ENCODE measurements at places on chromosomes 1 and 21. TPM values are rescaled to one million over a fixed set of nuclear protein-coding genes. Genes with fewer than 3 reads are reported as not detected.
A peak's percentile ranks its signal among the peaks of the same experiment; 100 is the strongest.

The TNFAIP8L2 gene
- 1.6 TPM for polyA plus RNA-seq

DNA sequence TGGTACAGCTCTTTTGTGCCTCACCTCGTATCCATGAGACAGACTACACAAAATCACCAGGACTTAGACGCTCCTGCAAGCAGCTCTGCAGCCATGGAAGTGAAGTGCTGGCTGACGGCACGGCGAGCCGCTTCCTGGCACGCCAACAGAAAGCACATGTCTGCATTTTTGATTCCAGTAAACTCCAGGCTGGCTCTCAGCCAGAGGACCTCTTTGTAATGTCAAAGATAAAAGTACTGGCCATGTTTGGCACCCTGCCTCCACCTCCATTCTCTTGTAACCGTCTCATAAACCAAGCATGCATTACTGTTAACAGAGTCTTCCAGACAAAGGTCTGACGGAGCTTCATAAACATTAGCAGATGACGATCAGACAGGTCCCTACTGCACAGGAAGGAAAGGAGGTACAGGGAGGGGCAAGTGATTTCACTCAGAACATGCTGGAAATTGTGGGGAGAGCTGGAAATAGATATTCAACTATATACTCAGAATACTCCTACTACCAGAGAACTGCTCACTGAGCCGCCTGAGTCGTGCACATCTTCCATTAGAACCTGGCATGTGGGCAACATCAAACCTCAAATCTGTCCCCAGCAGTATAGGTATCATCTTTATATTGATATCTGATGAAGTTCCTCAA is 632.0 kb downstream of the SMYD3 start:
- DNase-seq, result peak; percentile 88

GRCh38 chr1:44217809-44218410 is 4.6 kb downstream of the DMAP1 start:
- peak; percentile 76 for DNase-seq

- DNase-seq, result no peak
These were observed 670.2 kb upstream of the CXADR start for GRCh38 chr21:16842696-16843035.

DNA sequence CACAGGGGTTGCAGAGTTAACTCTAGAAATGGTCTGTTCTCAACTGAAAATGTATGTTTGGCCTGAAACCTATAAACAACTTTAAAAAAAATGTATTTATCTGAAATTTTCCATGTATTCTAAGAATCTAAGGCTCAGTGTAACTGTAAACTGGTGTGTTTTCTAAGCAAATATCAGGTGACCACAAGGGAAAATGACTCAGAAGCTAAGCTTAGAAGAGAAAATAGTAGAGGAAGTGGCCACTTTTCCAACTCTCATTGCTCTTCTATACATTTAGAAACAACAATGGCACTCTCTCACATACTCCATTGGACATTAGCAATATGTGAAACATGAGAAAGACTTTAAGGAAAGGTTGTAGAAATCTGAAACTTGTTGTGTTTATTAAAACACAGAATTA is 7.5 kb downstream of the TNFSF18 start:
- no peak for DNase-seq

GRCh38 chr1:71393301-71393700 is 312.5 kb upstream of the ZRANB2 start:
- no peak for DNase-seq

GRCh38 chr1:215287362-215287761 is 204.8 kb downstream of the KCNK2 start:
- no peak for DNase-seq

DNA sequence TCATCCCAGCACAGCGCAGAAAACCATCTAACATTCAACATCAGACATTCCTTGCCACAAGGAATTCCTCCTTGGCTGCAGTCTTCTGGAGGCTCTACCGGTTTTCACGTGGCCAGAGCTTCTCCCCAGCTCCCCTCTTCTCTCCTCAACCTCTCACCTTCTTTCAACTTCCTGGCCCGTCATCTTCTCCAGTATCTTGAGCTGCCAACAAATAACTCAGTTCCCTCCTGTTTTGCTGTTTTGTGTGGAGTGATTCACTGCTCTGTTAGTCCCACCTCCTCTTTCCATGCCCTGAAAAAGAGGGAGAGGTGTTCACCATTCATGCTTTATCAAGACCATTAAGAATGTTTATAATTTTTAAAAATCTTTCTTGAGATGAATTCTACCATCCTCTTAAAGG is 32.6 kb downstream of the PIGM start:
- no peak for DNase-seq

GRCh38 chr1:2335721-2336455 is 55.5 kb downstream of the MORN1 start:
- no peak for DNase-seq

- no peak for DNase-seq
These were observed 384.5 kb downstream of the LMX1A start for GRCh38 chr1:164971921-164972415.

GRCh38 chr1:190608282-190608681 is 130.6 kb upstream of the BRINP3 start:
- DNase-seq, result no peak

DNA sequence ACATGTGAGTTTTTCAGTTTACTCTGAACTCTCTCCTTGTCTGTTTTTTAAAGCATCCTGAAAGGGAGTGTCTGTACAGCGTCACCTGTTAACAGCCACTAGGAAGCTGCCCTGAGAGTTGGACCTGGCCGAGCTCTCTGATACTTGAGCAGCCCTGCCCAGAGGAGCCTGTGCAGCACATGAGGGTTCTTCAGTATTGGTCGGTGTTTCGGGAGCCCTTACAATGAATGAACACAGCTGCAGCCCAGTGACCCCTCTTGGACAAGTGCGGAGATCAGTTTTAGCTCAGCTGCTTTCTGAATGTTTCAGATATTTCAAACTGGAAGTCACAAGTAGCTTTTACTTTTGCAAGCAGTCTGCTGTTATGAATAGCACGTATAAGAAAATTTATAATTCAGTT is 39.2 kb downstream of the ADARB1 start:
- no peak for DNase-seq

DNA sequence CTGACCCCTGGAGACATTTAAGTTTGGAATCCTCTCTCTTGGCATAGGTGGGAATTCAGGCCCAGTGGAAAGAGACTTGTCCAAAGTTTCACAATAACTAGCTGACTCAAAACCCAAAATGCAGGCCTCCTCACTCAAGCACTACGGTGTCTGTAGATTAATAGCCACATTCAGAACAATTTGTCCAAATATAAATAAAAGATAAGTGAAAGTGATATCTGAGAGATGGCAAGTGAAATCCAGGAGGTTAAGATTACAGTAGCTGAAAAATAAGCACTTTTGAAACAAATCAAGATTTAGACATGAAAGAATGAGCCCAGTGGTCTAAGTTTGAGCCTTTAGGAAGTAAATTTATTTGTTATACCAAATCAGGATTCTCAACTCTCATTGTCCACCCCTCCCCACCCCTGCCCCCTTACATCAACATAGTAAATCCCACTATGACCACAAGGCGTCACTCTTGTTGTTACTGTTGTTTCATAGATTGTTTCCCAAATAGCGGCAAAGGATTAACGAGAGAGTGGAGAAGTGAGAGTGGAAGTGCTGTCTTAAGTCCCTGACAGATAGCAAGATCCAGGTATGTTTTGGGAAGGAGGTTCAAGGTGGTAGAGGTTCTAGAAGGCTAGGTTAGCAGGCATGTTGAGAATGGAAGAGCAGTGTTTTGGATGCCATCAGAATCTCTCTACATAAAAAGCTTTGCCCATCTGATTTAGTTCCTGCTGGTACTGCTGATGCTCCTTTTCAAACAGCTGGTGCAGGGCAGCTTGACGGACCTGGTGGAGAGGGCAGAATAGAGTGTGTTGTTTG is 7.1 kb upstream of the TPM3 start:
- DNase-seq, result no peak

DNA sequence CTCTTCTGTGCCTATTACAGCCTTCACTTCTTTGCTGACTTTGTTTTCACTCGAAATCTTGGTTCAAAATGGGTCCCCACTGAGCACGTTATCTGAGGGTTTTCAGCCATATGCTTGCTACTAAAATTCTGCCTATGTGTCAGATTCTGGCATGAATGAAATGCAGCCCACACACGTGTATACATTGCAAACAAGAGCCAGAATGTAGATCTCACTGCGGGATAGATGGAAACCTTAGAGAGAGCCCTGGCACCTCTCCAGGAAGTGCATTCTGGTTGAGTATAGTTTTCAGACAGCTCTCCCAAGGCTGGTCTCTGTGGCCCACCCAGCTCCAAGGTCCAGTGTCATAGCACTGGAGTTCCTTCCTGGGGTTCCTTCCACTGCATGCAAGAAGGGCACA is 234.7 kb upstream of the GJB5 start:
- DNase-seq, result no peak
